ENCODE measurements at places on chromosomes 6 and 20.

- no peak for DNase-seq
These were observed 57.6 kb upstream of the FRMD1 start for GRCh38 chr6:168136622-168137021.

GRCh38 chr6:25793970-25794369, 37.9 kb downstream of the SLC17A1 start:
- DNase-seq, result no peak

DNA sequence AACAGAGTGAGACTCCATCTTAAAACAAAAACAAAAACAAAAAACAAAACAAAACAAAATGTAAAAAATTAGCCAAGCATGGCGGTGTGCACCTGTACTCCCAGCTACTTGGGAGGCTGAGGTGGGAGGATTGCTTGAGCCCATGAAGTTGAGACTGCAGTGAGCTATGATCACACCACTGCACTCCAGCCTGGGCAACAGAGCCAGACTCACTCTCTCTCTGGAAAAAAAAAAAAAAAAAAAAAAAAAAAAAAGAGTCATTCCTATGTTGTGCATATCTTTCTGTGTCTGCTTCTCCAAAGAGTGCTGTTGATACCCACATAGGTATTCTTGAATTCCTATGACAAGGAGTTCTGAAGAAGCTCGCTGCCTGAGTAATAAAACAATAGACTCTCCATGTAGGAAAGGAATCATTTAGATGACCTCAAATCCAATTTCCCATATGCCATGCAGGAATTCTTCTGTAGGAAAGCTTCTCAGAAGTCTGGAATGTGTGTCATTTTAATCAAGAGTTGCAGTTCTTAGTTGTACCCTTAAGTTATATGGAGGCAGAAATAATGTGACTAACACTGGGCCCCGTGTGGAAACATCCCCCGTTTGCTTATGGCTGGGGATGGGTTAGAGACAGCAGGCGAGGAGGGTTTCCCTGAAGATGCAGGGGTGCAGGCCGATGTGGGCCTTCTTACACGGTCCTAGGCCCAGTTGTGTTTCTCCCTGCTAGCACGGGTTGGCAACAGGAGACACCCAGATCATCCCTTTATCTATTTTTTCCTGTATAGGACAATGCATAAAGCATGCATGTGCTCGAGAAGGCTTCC, 79.4 kb downstream of the ZDHHC14 start:
- no peak for DNase-seq

- no peak for DNase-seq
These were observed 436.8 kb downstream of the HAO1 start for GRCh38 chr20:7503501-7503900.

DNA sequence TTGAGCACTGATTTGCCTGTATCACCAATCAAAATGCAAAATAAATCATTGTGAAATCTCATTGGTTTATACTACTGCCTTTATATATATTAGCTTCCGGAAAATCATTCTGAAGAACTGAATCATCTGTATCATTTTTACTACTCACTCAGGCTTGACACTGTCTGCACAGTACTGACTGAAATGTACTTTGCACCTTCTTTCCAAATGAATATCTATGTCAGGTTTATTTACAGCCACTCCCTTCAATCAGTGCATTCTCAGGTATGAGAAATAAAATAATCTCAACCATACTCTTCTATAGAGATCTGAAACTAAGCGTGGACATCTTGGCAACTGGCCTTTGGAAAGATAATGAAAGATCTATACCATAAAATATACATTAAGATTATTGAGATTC, 2.7 kb downstream of the KHDRBS2 start:
- no peak for DNase-seq

GRCh38 chr6:31958741-31959739, at the start of the genes NELFE and SKIC2:
Gene NELFE (minus strand): TSS chr6:31958971. CDS start chr6:31958446, 525 bp downstream.
Gene SKIC2 (plus strand): TSS chr6:31959175. CDS start chr6:31959193, 18 bp downstream.
- peak; percentile 96 for DNase-seq

DNA sequence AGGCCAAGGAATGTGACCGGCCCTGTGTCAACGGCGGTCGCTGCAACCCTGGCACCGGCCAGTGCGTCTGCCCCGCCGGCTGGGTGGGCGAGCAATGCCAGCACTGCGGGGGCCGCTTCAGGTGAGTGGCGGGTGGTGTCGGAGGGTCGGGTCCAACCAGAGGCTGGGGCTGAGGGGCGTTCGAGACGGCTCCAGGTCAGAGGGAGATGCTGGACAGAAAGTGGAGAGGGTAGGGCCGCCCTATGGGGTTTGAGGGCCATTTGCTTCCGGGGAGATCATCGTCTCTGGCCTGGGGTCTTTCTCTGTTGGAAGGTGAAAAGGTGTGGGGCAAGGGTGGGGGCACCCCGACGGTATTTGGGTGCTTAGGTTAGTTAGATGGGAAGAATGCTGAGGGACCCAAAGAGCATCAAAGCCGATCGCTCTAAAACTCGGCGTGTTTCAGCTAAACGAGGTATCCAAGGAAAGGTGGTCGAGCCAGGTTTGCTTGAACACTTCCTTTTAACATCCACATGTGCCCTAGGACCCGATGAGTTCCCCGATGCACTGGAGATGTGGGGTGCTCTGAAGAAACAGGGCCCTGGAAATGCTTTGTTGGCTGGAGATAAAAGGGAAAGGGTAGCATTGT, 691 bp downstream of the ATRN start:
- DNase-seq, result no peak

DNA sequence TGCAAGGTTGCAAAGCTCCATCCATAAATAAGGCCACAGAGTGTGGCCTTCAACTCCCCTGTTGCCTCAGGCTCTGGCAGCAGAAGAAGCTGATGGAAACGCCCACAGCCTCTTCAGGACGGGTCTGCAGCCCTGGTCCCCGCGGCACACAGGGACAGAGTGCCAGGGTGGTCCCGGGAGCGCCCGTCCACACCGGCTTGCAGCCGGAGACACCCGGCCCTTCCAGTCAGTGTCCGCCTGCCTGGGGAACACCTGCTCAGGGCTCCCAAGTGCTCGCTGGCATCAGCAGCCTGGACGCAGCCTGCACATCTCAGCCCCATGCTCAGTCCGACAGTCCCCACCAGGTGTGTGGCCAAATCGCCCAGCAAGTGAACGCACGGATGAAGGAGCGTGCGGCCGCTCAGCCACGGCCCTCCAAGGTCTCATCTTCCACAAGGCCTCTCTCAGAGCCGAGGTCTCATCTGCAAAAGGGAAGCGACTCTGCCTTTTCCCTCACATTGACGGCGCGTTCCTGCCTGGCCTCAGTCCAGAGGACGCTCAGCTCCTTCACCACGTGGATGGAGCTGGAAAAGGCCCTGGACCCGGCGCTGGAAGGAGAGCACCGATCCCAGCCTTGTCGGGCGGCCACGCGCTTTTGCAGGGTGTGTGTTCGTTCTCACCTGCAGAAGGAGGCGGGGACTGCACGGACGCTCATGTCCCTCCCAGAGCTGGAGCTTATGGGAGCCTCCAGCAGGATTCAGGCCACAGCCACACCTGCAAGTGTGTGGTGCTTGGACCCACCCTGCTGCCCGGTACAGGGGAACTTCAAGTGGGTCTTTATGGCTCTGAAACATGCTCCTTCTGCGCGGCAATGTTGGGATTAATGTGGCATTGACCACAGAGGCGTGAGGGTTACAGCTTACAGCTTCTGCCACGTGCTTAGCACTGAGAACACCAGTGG, 180.4 kb downstream of the DLL1 start:
- DNase-seq, result no peak

GRCh38 chr20:35283441-35284266, 918 bp downstream of the EIF6 start:
- DNase-seq, result no peak

DNA sequence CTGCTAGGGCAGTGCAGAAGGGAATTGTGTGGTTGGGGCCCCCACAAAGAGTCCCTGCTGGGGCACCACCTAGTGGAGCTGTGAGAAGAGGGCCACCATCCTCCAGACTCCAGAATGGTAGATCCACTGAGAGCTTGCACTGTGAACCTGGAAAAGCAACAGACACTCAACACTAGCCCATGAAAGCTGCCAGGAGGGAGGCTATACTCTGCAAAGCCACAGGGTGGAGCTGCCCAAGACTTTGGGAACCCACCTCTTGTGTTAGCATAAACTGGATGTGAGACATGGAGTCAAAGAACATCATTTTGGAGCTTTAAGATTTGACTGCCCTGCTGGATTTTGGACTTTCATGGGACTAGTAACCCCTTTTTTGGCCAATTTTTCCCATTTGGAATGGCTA, 328.4 kb upstream of the KHDRBS2 start:
- DNase-seq, result no peak

GRCh38 chr20:21681922-21682318, 23.5 kb upstream of the PAX1 start:
- no peak for DNase-seq

DNA sequence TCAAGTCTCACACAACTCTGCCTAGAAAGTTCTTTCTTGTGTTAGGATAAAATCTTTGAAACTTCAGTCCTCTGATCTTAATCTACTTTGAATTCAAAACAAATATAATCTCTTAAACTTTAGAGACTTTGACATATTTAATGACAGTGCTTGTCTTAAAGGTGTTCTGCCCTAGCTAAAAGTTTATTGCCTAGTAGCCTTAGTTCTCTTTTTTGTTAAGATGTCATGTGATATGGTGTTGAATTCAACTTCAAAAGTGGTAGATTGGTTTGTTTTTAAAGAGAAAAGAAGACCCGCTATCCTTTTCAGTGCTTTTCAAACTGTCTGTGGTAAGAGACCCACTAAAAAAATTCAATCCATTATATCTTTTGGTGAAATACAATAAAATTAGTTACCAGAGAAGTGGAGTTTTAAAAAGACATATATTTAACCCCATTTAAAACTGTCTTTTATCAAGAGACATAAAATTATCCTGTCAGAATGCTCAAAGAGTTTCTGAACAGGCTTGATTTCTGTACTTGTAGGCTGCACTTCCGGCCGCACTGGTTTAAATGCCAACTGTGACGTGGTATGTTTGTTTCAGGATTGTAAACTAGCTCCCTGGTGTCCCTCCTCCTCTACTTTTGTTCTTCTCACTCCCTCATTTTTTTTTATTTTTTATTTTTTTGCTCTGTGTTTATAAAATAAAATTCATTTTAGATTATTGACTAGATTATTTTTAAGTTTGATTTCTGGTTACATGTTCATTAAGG, 76.5 kb downstream of the QKI start:
- DNase-seq, result no peak

DNA sequence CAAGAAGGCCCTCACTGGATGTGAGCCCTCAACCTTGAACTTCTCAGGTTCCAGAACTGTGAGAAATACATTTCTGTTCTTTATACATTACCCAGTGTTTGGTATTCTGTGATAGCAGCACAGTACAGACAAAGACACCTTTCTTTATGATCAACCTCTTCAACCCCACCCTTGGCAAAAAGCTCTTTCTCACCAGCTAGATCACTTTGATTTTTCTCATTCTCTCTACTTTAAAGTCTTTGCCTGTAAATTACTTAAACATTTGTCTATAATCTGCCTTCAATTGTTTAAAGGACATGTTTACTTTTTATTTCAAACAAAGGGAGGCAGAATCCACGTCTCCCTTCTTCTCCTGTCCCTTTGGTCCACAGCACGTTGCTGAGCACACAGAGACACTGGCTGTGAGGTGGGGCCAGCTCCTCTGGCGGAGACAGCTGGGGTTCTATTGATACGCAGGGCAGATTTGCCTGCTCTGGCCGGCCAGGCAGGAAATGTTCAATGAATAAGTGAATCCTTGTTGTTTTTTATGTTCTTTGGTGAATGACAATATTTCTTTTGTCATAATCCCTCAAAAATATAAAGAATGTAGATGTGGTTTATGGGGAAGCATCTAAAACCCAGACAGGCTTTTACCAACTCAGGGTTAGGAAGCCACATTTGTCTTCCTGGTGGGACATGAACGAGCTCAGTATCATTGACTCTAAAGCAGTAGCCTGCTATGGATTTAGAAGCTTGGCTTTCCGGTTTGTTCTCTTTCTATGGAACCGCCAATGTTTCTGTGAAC, 52.9 kb downstream of the NEDD9 start:
- no peak for DNase-seq

GRCh38 chr6:136184738-136185137, 65.4 kb downstream of the MTFR2 start:
- DNase-seq, result no peak

DNA sequence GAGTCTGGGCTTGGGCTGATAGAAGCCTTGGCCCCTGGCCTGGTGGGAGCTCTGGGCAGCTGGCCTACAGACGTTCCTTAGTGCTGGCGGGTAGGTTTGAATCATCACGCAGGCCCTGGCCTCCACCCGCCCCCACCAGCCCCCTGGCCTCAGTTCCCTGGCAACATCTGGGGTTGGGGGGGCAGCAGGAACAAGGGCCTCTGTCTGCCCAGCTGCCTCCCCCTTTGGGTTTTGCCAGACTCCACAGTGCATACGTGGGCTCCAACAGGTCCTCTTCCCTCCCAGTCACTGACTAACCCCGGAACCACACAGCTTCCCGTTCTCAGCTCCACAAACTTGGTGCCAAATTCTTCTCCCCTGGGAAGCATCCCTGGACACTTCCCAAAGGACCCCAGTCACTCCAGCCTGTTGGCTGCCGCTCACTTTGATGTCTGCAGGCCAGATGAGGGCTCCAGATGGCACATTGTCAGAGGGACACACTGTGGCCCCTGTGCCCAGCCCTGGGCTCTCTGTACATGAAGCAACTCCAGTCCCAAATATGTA, 957 bp upstream of the VEGFA start:
- no peak for DNase-seq

DNA sequence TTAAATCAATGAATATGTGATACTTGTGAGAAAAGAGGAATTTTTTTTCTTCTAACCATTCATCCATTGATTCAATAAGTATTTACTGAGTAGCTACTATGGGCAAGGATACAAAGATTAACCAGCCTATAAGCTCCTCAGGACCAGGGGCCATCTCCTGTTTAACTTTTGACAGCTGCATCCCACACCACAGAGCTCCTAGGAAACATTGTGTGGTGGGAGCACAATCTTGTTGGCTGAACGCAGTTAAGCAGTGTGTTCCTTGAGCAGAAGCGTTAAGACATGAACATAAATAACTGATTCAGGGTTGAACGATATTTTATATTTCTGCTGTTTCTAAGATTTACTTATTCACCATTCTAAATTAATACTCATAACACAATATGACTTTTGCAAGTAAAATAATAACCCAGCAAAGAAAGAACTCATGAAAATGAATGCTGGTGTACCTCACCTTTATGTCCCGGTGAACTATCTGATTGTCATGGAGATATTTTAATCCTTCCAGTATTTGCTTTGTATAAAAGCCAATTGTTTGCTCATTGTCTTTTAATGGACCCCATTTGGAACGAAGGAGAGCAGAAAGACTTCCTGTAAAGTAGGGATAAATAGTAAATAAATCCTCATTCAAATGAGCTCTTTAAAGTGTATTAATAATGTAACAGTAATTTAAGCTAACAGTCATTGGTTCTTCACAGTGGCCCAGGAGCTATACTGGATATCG, 62.6 kb upstream of the MAP7 start:
- no peak for DNase-seq
